Hematopoietic multipotent progenitor cell treated with erythropoietin and hydrocortisone succinate and interleukin-3 and kit ligand, for 15 days (in vitro differentiated cells): ENCODE measurements at places on chromosomes 16 and 17.
A peak's percentile ranks its signal among the peaks of the same experiment; 100 is the strongest.

DNA sequence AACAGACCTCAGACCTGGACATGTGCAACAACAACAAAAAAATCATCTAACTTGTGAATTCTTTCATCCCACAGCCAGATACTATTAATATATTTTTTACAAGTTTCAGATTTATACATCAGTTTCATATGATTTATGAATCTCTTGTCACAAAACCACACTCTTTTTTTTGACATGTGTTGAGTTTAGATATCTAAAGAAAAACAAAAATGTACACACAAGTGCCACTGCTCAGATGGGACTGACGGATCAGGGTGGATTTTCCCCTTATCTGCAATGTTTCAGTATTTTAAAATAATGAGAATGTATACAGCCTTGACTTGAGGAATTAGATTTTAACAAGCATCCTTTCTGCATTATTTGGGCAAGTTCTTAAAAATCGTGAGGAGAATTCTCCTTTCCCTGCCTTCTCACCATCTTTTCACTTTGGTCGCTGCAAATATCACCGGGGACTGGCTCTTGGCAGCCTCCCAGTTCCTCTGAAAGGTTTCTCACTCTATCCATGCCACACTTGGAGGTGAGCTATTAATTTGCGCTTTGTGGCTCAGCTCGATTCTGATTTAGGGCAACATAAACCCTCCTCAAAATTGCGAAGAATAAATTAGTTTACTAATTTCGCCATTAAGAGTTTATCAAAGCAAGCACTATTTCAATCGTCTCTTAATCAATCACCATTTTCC, 225.7 kb downstream of the XYLT1 start:
- no peak for DNase-seq

DNA sequence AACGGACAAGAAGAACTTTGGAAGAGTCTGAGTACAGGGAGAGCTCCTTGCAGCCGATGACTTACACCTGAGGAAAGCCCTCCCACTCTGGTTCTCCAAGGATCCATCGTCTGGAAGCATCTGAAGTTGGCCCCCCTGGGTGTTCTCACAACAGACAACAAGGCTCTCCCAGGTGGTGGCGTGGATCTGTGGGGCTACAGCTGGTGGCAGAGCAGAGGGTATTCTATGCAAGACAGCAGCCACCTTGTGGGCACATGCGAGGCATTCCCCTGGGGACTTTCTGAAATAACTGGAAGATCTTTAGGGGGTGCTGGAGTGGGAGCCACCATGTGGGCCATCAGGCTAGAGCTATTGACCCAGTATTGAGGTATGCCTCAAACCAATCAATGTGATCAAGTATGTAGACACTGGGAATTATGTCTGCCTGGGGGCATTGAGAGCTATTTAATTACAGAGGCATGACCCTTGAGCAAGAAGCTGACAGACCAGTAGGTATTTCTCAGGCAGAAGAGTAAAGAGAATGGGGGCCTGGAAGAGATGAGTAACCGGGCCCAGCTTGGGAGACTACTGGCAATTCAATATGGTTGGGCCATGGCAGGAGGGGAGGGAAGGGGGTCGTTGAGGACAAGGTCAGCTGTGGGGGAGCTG, 6.9 kb upstream of the KRT19 start:
- DNase-seq = no peak

- DNase-seq = no peak
Measured at GRCh38 chr17:17888371-17888770, 51.6 kb upstream of the SREBF1 start.

- no peak for DNase-seq
Measured at GRCh38 chr17:41518789-41519449, at the start of gene KRT15. KRT15 (minus strand) TSS chr17:41518890; CDS start chr17:41518827, 63 bp downstream.

- peak; percentile 10 for DNase-seq
Measured at GRCh38 chr16:67100569-67101310, 9.0 kb upstream of the PHAF1 start.
